OCI-M1 (cell line): ENCODE measurements at places on chromosomes 5 and 9.

GRCh38 chr5:113660706-113661250 lies 147.3 kb downstream of the YTHDC2 start:
- DNase-seq, result no peak

GRCh38 chr5:91059409-91059808 lies 323.7 kb downstream of the ARRDC3 start:
- DNase-seq, result no peak

DNA sequence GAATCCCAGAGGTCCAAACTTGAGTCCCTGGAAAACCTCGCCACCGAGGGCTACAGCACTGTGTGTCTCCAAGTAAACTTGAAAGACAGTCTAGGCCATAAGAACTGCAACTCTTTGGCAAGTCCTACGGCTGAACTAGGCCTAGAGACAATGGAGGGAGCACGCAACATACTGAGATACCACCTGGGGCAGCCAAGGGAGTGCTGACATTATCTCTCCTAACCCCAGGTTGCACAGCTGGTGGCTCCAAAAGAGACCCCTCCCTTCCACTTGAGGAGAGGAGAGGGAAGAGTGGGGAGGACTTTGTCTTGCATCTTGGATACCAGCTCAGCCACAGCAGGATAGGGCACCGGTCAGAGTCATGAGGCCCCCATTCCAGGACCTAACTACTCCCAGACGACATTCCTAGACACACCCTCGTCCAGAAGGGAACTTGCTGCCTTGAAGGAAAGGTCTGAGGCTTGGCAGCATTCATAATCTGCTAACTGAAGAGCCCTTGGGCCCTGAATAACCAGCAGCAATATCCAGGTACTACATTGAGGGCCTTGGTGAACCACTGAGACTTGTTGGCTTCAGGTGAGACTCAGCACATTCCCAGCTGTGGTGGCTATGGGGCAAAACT lies 42.7 kb downstream of the AP3B1 start:
- no peak for DNase-seq

DNA sequence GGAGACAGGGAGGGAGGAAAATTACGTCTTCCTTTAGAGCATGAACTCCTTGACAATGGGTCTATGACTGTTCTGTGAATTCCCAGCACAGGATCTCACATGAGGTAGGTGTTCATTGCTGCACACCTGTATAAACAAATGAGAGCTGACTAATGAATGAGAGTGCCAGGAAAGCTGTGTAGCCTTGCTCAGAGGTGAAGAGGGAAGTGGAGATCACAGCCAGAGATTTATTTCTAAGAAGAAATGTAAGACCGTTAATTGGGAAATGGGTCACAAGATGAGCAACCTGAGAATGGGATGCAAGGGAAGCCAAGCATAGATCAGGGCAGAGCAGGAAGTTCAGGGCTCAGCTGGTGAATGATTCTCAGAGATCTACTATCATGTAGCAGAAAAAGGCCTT lies 295.1 kb downstream of the CDK5RAP2 start:
- DNase-seq, result no peak

DNA sequence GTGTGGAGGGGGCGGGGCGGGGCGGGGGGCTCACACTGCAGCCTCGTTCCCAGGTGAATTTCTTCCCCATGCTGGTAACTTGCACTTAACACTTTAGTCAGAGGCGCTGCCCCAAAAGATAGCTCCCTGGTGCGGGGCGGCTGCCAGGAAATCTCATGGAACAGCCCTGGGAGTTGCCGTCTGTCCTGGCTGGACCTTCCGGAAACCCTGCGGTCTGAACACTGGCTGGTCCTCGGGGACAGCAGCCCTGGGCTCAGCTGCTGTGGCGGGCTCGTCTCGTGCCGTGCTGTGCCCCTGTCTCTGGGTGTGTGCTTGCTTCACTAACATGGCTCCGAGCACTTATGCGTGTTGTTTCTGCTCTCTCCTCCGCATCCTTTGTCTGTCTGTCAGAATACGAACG lies 25.8 kb downstream of the PTGES2 start:
- no peak for DNase-seq

DNA sequence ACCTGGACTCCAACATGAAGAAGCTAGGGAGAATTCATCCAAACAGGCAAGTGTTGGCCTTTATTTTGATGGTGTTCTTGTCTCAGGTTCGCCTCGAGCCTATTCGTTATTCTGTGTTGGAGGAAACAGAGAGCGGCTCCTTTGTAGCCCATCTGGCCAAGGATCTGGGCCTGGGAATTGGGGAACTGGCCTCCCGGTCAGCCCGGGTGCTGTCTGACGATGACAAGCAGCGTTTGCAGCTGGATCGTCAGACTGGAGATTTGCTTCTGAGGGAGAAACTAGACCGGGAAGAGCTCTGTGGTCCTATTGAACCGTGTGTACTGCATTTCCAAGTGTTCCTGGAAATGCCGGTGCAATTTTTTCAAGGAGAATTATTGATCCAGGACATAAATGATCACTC lies 367 bp downstream of the PCDHB4 start:
- no peak for DNase-seq

DNA sequence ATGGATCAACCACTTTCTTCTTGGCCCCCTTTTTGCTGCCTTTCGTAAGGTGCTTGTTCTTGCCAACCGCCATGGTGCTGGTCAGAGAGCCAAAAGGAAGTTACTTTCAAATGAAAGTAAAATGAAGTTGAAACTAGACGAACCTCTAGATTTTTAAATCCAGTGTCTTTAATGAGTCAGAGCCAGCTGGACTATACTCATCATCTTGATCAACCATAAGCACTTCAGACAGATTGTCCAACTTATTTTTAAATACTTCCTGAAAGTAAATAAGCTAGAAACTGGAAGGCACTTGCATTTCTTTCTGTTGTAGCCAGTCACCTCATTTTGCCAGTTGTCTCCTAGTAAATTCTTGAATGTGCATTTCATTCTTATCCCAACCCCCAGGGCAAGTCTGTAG lies 48.9 kb downstream of the JMY start:
- DNase-seq, result no peak

- peak; percentile 59 for DNase-seq
Measured at GRCh38 chr9:109600142-109600541, 102.0 kb upstream of the PTPN3 start.

DNA sequence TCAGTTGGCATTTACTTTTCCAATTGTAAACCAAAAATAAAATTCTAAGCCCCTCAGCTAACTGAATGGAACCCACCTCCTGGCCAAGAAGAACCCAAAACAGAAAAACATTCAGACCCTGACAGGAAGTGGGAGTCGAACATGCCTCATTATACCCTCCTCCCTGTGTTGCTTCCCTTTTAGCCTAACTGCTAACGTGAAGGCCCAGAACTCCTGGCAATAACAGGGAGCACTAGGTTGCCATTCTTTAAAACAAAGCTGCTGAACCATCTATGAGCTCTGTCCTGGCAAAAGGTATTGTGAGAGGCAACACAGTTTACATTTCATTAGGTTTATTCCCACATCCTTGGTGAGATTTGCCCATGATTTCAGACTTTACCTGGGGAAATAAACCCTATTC lies 481.4 kb downstream of the CHSY3 start:
- no peak for DNase-seq

DNA sequence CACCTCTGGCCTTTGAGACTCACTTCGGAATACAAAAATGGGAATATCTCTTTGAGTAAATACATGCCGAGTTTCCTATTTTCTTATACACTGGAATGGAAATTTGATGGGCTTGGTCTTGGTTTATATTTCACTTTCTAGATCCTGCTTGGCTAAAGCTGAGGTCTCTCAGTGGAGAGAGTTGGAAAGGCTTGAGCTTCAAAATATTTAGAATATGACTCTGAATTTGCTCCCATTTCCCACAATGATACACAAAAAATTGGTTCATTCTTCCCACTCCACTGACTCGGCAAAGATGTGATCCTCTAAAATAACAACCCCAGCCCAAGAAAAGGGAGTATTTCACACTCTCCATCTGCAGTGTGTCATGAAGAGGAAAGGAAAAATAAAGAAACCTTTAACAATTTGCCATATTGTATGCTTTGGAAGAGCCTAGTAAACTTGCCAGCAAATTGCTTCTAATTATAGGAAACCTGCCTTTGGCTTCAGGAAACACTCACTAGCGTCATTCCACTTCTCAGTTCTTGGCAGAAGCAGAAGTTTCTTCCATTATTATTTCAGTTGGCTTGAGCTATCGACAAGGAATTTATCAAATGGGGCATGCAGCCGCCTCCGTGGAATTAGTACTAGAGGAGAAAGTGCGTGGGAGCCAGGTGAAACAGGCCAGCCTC lies 302.9 kb downstream of the NSG2 start:
- DNase-seq, result no peak

GRCh38 chr5:96517295-96517694 lies 84.2 kb upstream of the PCSK1 start:
- DNase-seq, result no peak

- no peak for DNase-seq
Measured at GRCh38 chr5:16666883-16667398, 50.1 kb upstream of the RETREG1 start.

GRCh38 chr5:173480896-173481295 lies 135.6 kb downstream of the BOD1 start:
- no peak for DNase-seq

GRCh38 chr5:133944263-133945185 lies 23.9 kb downstream of the C5orf15 start:
- DNase-seq, result peak; percentile 73

- DNase-seq, result no peak
Measured at GRCh38 chr5:24188216-24188925, 456.4 kb downstream of the CDH10 start.

- DNase-seq, result peak; percentile 64
Measured at GRCh38 chr9:69421908-69422801, 97.1 kb downstream of the ENTREP1 start.

DNA sequence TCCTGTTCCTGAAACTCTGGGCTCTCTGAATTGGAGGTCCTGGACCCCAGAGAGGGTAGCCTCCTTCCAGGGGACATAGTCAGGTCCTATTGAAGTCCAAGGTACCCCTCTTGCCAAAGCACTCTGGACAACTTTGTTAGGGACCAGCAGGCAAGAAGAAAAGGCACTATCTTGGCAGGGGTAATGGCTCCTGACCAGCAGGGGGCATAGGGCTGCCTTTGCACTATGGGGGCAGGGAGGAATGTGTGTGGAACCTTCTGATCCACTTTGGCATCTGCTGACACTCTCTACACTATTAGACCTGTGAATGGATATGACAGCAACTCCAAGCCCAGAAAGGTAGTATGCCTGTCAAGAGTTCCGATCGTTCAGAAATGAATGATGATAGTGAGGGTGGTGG lies 179.0 kb upstream of the CD180 start:
- no peak for DNase-seq

GRCh38 chr5:9089893-9090292 lies 456.0 kb downstream of the SEMA5A start:
- no peak for DNase-seq

DNA sequence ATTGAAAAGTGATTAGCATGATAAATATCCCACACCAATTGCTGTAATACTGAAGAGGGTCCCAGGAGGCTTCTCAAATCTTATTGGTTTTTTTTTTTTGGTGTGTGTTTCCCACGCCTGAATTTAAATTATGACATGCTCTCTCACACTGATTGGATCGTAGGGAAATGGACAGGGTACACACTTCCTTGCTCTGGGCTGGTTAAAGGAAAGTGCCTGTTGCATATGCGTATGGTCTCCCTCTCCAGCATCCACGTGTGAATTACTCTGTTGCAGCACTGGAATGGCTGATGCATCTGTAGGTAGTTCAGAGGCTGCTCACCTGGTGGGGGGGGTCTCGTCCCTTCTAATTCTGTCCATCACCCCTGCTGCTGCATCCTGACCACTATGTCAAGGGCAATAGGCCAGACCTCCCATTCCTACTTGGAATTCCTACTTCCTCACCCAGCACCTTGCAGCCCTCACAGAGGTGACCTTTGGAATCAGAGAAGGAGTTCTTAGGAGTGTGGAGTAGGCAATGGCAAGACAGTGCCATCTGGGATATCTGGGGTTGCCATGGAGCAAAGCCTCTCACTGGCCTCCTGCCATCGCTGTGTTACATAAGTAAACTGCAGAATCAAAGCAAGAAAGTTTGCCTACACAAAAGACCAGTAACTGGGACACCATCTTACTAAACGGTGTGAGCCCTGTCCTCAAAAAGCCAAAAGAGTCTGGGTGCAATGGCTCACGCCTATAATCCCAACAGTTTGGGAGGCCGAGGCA lies 71.4 kb upstream of the FBXW11 start:
- no peak for DNase-seq

DNA sequence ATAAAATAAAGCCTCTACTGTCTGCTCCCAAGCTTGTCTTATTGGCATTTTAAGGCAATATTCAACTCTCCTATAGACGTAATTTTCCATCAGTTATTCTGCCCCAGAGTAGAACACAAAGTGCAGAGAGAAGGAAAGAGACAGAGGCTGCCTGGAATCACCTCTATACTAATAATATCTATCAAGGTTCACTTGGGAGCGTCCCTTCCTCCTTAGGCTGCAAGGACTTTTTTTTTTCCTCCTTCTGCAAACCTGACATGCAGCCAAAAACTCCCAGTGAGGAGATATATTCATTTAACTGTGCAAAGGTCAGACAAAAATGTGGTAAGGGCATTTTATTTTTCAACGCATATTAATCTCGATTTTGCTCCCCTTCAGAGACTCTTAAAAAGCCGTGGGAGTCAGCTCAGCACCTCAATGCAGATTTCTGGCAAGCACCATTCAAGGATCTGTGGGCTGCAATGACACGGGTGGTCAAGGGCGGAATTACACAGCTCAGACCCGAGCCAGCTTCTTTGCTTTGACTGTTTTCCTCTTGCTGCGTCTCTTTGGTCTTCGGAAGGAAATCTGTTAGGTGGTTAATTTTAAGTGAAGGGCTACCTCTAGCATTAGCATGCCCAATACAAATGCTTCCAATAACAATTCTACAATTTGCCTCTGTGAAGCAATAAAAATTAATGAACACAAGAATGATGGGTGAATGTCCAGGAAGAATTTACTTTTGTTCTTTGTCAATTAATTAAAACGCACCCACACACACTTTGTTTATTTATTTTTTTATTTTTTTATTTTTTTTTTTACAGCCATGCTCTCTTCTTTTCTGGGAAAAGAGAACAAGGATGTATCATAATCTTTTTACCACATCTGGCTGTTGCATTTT lies 587.7 kb upstream of the GRAMD2B start:
- peak; percentile 2 for DNase-seq

DNA sequence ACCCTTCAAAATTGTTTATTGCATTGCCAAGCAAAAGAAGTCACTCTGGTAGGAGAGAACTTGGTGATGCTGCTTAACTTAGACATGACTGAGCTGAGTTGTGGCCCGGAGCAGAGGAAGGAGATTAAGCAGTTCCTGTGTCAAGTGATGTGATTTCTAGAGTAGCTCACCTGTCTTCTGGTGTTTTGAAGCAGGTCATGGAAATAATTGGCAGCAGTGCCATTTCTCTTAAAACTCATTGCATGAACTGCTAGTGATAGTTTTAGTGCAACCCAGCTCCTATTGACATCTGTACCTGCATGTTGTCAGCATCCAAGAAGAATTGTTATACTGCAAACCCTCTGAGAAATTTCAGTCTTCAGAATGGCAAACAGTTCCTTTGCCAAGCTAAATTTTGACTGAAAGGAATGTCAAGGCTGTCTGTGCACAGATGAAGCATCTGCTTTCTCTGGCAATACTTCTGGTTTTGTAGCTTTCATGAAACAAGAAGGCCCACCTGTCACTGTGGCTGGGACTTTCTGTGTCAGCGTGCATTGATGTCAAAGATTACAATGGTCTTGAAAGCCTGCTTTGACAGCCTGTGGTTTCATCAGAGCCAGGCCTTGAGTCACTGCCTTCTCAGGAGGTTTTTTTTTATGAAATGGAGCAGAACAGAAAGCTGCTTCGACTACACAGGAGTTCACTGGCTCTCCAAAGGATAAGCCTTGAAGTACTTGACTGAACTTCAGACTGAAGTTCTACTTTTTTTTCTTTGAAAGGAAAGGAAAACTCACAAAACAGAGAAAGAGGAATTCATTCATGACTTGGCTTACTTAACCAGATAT lies 90.6 kb downstream of the RALGPS1 start:
- peak; percentile 14 for DNase-seq
